ENCODE measurements at places on chromosomes 16 and 17.

- DNase-seq, result no peak
Measured at GRCh38 chr17:66562119-66562518, 259.7 kb downstream of the PRKCA start.

DNA sequence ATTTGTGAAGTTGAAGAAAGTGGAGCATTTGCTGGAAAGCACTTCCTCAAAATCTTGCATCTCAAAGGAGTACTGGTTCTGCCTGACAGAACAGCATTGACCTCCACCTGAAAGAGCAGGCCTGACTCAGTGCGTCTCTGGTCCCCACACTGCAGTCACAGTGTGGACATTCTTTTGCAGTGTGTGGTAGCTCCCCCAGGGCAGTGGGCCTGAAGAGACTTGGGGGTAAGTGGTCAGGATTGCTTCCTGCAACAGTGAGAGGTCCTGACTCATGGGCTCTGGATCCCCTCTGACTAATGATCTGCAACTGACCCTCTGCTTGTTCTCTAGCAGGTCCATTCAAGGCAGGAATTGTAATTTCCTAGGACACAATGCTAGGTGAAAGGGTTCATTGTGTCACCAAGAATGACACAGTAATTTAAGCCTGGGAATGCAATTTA lies 204.9 kb upstream of the KCNJ16 start:
- peak; percentile 61 for DNase-seq

- no peak for DNase-seq
Measured at GRCh38 chr17:48432820-48433775, 3.1 kb upstream of the SKAP1 start.

GRCh38 chr17:83203073-83203471 lies 123.7 kb downstream of the METRNL start:
- DNase-seq, result peak; percentile 83

DNA sequence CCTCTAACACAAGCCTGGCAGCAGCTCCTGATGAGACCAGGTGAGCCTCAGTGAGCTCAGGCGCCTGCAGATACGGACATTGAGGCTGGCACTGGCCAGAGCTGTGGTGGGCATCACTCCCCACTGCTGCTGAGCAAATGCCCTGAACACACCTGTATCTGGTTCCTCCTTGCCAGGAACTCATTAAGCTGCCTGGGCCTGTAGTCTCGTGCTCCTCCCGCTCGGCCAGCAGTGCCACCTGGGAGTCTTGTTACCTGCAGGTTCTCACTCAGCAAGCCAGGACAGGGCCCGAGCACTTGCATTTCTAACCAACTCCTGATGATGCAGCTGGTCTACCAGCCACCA lies 13.3 kb downstream of the EIF4A3 start:
- DNase-seq, result no peak

DNA sequence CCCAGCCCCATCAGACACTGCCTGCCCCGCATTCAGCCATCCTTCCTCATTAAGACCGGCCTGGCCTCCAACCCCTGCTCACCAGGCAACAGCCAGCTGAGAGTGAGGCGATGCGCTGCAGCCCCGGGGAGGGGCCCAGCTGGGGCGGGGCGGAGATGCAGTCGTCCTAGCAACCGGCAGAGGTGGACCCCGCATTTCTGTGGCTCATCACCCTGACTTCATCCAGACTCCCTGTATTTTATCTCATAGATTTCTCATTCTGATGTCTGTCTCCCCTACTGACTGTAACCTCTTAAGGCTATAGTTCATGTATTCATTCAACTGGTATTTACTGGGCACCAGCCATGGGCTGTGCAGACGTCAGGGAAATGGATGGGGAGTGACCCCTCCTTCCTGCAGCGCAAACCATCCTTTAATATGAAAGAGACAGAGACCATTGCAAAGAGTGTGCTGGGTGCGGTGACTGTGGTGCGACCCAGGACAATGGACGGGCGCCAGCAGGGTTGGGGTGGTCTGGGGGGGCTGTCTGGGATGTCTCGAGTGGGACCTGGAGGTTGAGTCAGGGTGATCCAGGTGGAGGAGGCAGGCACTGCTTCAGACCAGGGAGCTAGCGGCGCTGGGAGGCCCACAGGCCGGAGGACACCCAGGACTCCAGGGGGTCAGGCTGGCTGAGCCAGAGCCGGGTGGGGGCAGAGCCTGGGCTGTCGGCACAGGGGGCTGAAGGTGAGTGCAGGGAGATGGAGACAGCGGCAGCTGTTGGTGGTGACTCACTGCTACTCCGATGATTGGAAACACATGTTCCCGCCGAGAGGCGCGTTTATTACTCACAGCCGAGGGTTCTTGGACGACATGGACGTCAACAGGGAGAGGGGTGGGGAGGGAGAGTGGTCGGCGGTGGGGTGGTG lies 10.5 kb upstream of the TIMP2 start:
- DNase-seq, result peak; percentile 98

GRCh38 chr17:38908676-38909181 lies 16.7 kb upstream of the LASP1NB start:
- no peak for DNase-seq

- DNase-seq, result no peak
Measured at GRCh38 chr17:14351493-14351892, 50.6 kb downstream of the HS3ST3B1 start.

- peak; percentile 72 for DNase-seq
Measured at GRCh38 chr17:69501591-69502468, 87.3 kb downstream of the MAP2K6 start.

- peak; percentile 99 for DNase-seq
Measured at GRCh38 chr17:1714427-1714979, 4.3 kb upstream of the TLCD2 start.

DNA sequence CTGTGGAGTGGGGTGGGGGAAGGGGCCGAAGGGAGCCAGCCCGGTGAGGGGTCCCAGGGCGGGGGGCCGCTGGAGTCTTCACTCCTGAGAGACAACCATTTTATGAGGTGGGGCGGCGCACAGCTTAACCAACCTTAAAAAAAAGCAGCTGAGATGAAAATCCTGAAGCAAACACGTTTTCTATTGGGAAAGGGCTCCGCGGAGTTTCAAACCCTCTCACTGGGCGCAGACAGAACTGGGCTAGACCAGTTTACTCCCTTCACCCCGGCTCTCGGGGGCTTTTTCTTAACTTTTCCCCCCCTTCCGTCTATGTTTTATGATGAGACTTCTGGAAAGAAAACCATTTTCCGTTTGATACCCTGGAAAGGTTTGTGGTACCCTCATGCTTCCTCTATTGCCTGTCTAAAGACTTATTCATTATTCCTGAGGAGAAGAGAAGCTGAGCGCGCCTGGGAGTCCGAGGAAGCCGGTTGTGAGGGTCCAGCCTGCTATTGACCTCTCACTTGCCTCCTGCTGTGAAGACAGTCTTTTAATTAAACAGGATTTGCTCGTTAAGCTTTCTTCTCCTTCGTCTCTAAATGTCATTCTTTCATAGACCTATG lies 482 bp upstream of the SSH2 start:
- no peak for DNase-seq

DNA sequence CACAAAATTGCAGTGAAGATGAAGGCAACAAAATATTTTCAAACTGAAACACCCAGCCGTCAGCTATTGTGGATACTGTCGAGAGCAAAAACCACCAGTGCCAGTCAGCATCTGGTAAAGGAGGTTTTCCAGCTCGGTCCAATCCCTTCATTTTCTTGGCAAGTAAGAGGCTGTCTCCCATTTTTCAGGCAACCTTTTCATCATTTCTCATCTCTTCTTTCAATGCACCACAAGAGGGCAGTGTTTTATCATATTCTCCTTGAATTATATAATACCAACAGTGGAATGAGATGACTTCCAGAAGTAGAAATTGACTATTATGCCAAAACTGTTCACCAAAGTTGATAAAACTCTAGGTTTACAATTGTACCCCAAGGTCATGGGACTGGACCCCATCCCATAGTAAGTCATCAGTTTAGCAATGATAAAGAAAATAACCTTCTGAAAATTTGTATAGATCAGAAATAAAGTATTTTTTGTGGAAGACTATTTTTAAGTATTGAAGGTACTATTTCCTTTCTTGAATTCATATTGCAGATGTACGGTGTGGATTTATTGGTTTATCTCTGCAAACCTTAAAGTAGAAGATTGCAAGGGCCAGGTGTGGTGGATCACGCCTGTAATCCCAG lies 16.8 kb downstream of the NQO1 start:
- DNase-seq, result peak; percentile 68

- DNase-seq, result no peak
Measured at GRCh38 chr16:66574531-66574930, 4.7 kb upstream of the CMTM2 start.

- DNase-seq, result no peak
Measured at GRCh38 chr17:32820440-32820839, 56.5 kb downstream of the MYO1D start.
